ENCODE measurements at places on chromosomes 2 and 18.

DNA sequence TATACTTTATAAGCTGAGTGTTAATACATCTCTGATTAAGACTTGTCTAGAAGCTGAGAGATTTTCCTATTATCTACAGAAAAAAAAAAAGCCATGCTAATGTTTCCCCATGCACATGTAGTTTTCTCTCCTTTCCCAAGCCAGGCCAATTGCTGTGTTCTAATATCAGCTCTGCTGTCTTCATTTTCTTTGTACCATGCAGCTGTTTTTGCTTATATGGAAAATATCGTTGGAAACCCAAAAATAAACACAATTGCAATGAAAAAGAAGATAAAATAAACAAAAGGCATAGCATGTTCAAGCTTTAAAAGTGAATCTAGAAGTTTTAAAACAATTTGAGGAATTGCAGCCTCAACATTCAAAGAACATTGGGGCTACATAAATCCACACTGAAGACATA is 817.4 kb upstream of the ACVR2A start:
- no peak for DNase-seq

- no peak for DNase-seq
These were observed 17.3 kb downstream of the DUSP11 start for GRCh38 chr2:73762571-73762970.

GRCh38 chr2:113112441-113112840 is 15.0 kb upstream of the IL1RN start:
- no peak for DNase-seq

GRCh38 chr2:23404426-23404825 is 19.4 kb downstream of the KLHL29 start:
- no peak for DNase-seq

All from GOT3 (cell line).